Stimulated activated CD4-positive, alpha-beta T cell treated with anti-CD3 and anti-CD28 coated beads, Interleukin-2, amount 100 ng/mL, for 24 hours (primary cell): ENCODE measurements at places on chromosomes 11 and 22.

DNA sequence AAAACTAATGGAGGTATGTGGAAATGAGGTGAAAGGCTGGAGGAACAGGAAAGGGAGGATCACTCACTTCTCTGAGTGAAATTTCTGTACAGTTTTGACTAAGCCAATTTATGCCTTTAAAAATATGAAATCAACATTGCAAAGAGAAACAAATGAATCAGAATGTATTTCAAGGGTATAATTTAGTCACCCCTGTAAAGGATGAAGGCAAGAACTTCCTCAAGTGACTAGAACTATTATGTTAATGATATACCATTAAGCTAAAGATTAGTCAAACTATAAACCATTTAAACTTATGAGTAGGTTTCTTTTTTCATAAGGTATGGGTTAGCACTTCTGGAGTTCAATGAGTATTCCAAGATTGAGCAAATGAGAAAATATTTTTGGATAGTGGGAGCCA lies 184.5 kb upstream of the CHORDC1 start:
- no peak for DNase-seq

DNA sequence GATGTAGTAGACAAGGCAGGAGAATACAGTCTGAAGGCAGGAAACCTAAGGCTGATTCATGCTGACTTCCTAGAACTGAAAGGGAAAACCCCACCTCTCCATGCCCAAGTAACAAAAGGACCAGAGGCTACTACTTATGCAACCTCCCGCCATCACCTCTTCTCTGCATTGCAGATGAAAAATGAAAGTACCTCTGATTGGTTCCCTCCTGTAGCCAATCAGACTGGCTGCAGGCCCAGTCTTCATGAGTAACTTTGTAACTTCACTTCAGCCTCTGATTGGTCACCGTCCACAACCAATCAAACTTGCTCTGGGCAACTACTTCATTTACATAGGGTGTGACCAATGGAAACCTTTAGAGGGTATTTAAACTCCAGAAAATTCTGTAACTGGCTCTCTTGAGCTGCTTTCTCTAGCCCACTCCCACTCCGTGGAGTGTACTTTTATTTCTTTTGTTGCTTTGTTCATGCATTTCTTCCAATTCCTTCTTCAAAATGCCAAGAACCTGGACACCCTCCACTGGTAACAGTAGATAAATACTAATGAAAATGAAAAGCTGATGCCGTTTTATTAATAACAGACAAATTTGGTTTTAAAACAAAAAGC lies 5.2 kb upstream of the MAP6 start:
- peak; percentile 22 for DNase-seq

DNA sequence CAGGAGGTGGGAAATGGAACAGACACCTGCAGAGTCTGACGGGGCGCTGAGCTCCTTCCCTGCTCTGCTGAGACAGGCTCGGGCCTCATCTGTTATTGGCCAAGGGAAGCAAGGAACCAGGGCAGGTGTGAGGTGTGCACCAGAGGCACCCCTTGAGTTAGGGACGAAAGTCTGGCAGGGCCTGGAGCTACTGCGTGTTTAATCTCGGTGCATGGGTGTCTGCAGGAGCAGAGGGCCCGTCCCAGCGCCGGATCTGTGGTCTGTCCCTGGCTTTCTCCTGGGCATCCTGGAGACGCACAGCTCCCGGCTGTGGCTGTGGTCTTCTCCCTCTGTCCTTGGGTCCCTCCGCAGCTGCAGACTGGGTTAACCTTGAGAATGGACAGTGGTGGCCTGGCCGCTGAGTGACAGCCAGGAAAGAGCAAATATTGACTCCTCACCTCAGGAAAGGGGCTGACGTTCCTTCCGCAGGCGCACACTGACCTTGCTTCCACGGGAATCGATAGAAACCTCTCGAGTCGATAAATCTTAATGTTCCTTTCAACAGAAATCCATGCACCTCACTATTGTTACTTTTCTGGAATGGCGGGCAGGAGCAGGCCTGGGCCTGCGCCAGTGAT lies 975.6 kb downstream of the BRD1 start:
- DNase-seq = no peak

DNA sequence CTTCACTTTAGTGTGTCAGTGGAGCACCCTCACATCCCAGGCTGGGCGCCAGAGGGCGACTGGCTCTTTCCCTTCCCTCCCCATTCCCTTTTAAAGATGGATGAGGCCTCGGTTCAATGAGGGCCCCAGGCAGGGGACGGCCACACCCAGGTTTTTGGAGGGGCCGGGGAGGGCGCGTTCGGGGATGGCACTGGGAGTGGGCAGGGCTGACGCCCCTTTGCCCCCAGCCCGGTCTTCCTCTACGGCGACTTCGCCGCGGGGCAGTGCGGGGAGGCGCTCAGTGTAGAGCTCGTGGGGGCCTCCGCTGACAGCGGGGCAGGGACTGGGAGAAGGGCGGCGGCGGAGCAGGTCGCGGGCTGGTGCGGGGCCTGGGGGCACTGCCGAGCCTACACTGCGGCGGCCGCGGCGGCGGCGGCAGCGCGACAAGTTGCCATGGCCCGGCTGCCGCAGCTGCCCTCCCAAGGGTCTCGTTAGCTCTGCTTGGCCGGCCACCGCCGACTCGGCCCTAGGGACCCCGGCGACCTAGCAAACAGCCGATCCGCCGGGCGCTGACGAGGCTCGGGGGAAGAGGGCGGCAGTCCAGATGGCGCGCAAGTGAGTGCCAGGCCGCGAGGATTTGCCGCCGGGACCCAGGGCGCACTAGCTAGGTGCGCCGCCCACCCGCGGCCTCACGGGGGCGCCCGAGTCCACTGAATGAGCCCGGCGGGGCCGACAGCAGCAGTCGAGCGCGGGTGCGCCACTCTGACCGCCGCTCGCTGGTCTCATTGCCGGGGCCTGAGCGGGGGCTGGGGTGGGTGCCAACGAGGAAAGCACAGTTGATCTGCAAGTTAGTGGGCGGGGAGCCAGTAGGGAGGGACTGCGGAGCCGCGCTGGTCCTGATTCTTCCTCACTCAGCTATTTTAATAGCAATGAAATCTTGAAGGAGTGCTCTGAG lies 92.7 kb downstream of the RRM1 start:
- peak; percentile 91 for DNase-seq

DNA sequence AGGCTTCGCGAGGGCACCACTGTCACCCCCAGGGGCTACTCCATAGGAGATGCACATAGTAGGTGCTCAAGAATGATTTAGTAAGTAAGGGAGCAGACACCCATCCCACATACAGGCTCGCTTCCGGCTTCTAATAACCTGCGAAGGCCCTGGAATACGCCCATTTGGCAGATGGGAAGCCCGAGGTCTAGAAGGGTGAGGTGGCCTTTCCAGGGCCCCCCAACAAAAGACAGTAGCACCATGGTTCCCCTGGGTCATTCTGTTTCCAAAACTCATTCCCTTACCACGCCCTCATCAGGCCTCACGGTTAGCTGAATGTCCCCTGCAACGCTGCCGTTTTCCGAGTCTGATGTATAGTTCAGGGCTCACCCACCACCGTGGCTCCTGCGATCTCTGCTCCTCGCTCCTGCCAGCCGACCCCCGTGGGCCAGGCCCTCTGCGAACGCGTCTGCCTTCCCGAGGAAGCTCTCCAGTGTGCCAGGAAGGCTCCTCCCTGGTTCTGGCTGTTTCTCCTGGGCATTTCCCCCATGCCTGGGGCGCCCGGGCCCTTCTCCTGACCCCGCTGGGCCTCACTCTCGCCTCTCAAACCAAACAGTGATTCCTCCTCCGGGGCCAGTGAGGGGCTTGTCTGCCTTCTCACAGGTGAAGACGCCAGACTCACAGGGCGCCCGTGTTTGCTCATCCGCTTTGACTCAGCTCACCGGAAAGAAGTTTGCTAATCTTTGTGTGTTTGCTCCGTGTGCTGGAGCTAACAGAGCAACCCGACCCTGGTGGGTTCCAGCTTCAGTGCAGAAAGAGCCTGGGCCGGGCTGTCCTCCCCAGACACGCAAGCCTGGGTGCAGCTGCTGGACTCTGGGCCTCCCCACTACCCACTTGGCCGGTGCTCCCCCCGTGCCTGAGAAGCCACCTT lies 86.6 kb downstream of the RTL6 start:
- no peak for DNase-seq

- DNase-seq = peak; percentile 49
These were observed 22.9 kb upstream of the MRPL17 start for GRCh38 chr11:6705905-6706535.

- no peak for DNase-seq
These were observed 40.9 kb upstream of the CELSR1 start for GRCh38 chr22:46578251-46578823.
